ENCODE measurements at places on chromosomes 3 and 15.

DNA sequence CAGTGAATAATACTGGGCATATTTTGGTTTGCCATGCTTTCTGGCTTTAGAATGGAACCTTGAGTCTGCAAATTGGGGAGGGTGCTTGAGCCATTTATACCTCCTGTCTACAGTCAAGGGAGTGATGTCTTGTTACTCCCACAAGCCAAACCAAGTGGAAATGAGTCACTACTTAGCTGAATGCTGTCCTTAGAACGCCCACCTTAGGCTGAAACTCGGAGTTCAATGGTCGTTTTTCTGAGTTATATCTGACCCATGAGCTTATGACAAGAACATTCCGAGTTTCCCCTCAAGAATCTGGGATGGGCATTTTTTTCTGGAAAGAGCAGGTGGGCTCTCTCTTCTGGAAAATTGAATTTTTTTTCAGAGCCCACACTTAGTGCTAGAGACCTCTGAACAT is 17.4 kb upstream of the CLDN18 start:
- no peak for DNase-seq

GRCh38 chr3:27487383-27487782 is 3.2 kb upstream of the SLC4A7 start:
- no peak for DNase-seq

- peak; percentile 43 for DNase-seq
Measured at GRCh38 chr3:13494463-13495350, 14.6 kb downstream of the HDAC11 start.

- no peak for DNase-seq
Measured at GRCh38 chr3:127819656-127820055, 2.7 kb downstream of the MGLL start.

GRCh38 chr15:25783607-25784540 is 79.3 kb downstream of the ATP10A start:
- DNase-seq, result peak; percentile 37

DNA sequence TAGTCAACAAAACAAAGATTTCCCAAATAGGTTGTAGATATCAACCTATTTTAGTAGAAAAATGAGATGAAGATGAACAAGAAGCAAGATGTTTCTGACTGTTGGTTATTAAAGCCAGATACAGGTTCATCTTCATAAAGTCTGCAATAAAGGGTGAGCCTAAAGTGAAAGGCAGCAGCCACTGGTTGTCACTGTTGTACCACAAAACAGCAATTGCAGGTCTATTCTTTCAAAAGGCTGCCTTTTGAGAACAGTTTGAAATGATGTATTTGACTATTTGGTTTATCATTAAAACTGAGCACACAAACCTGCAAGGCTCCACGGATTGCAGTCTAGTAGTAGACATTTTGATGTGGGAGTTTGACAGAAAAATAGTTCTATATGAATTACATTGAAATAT is 543.4 kb downstream of the GBE1 start:
- DNase-seq, result peak; percentile 65

DNA sequence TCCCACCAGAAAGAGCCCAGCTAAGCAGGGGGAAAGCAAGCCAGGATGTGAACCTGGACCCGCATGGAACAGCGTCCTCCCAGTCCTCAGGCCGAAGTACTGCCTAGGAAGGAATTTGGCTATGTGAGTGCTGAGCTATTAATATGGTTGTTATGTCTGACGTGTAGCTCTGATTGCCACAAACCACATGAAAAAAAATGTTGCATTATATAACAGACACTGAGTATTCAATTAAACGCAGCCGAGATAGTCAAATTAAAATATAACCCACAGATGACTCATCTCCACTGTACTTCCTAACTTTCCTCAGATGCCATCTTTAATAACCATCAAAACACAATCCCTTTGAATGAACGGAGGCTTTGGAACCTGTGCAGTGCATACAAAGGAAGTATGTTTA is 111.1 kb downstream of the GABRB3 start:
- peak; percentile 58 for DNase-seq

- peak; percentile 19 for DNase-seq
Measured at GRCh38 chr3:109177908-109178307, 41.4 kb downstream of the C3orf85 start.

DNA sequence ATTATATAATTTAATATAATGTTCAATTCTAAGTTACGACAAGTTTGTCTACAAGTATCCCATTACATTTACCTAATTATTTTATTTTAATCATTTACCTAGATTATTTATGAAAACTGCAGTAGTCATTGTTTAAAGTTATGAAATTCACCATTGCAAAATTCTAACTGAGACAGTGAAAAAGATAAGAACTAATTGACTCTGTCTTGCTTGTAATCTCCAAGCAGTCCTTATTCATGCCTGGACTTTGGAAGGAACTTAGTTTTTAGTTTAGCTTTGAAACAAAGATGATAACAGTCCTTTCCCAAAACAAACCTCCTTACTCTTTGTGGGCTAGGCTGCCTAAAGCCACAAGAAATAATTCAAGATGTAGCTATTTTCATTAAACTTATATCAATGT is 165.0 kb downstream of the SUCNR1 start:
- DNase-seq, result no peak

DNA sequence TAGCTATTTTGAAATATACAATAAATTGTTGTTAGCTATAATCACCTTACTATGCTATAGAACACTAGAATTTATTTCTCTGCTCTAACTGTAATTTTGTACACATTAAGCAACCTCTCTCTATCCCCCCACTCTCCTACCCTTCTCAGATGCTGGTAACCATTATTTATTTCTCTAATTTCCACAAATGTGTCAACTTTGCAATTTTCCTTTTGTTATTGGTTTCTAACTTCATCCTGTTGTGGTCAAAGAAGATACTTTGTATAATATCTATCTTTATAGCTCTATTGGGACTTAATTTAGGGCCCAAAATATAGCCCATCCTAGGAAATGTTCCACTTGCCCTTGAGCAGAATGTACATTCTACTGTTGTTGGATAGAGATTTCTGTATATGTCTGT is 229.3 kb downstream of the SATB1 start:
- no peak for DNase-seq

- no peak for DNase-seq
Measured at GRCh38 chr3:188060264-188060835, 93.6 kb upstream of the LPP start.

DNA sequence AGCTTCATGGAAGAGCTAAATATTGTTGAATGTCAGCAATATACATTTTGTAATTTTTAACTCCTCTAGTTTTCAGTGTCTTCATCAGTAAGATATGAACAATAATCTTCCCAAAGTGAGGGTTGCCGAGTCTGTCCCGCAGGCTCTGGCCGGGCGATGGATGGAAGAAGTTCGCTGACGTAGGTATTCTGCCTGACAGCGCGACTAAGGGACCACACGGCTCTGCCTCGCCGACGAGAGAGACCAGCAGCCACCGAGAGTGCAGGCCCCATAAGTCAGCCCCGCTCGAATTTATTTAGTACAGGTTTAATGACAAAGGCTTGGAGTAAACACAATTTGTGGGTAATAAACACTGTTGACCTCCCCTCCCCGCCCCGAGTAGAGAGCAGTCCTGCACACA is 427.4 kb upstream of the NECTIN3 start:
- no peak for DNase-seq

DNA sequence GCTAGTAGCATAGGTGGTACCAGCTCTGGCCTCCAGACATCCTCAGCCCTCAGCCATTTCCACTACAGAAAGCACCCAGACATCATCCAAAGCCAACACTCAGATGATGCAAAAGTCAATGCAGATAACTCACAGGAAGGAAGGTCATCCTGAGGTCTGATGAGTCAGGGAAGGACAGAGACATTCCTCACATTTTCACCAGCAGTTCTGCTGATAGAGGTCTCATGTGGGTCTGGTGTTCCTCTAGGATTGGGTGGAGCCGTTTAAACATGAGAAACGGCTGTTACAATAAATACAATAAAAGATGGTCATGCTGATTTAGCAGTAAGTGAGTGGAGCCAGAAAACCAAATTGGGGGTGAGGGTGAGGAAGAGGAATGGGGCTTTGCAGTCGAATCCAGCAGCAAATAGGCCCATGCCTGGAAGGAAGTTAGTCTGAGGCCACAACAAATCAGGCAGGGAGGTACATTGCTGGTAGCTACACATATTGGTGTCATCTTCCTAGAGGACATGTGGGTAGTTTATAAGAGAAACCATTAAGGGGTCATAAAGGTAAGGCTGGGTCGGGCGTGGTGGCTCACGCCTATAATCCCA is 33.3 kb upstream of the FLNB start:
- DNase-seq, result peak; percentile 24

DNA sequence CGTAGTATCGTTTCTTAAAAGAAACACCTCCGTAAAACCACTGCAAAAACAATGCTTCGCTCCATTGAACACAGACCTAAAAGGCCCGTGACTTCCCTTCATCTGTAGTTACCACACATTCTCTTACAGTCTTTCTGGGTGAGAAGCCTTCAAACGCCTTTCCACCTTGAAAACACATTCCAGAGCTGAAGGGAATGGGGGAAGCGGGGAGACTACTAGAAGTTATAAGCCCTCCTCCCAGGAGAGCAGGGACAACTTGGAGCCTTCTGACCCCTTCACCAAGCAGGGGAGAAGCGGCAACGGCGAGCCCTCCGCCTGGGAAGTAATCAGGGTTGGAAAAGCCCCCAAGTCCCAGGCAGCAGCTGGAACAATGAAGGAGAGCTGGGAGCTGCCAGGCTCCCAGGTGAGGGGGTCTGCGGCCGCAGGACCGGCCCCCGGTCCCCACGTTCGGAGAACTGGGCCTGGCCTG is 461 bp downstream of the SECISBP2L start:
- peak; percentile 83 for DNase-seq

GRCh38 chr15:55289746-55290527 is at the start of gene RAB27A:
TSS of gene RAB27A (minus strand) at chr15:55289813. CDS start at chr15:55234934, 54,879 bp downstream.
- no peak for DNase-seq

GRCh38 chr15:69653306-69653705 is 200.7 kb downstream of the RPLP1 start:
- no peak for DNase-seq

DNA sequence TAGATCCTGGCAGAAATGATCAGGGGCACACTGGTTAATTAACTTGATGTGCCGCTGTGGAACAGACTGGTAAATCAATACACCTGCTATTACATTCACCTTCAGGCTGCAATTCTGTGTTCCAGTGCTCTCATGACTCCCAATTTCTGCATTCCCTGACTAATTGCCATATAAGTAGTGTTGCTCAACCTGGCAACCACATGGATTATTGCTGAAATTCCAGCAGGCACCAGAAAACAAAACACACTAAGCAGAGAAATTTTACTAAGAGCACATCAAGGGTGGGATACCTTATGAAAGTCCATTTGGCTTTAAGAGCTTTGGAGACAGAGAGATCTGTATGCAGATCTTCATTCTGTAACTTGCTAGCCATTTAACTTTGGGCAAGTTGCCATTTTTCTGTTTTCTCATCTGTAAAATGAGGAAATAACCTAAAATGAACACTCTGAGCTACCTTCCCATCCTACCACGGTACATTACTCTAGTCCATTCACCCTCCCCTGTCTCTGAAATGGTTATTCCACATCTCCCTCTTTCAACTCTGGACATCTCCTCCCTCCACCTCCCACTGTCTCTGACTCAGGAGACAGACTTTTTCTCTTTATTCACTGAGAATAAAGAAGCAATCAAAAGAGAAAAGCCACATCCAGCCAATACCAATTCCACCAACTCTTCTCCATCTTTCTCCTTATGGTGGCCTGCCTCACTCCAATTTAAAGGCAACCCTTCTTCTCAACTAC is 54.6 kb downstream of the STAC start:
- DNase-seq, result no peak
